ENCODE measurements at places on chromosomes 5 and 9. TPM values are rescaled to one million over a fixed set of nuclear protein-coding genes. Genes with fewer than 3 reads are reported as not detected.

Gene AQP3
- total RNA-seq, result 3.1 TPM

Gene CBY3
- not detected for total RNA-seq

Gene PTGES
- 0.56 TPM for total RNA-seq

Gene JAKMIP2
- total RNA-seq, result 7.1 TPM

Gene PITX1
- 2.3 TPM for total RNA-seq

Gene CDH12
- total RNA-seq, result 0.90 TPM

GRCh38 chr9:8815931-8816330 is 1016.4 kb upstream of the DMAC1 start:
- no peaks in the 10 kb centered on the region for H3K27me3 ChIP-seq
- no peak overlapping the region for H3K4me3 ChIP-seq
- DNase-seq, result no peak
- H3K4me1 ChIP-seq, result peaks cover 4% of the 10 kb centered on the region
- H3K27ac ChIP-seq, result peak overlapping the region; percentile 76
- H3K36me3 ChIP-seq, result no peaks in the 10 kb centered on the region

GRCh38 chr5:150448334-150448733 is 1.2 kb downstream of the RPS14 start:
- peaks cover 51% of the 10 kb centered on the region for H3K36me3 ChIP-seq
- no peak for DNase-seq
- peak overlapping the region; percentile 91 for H3K4me3 ChIP-seq

GRCh38 chr5:114319821-114320220 is 42.0 kb upstream of the KCNN2 start:
- no peaks in the 10 kb centered on the region for H3K27me3 ChIP-seq
- no peaks in the 10 kb centered on the region for H3K36me3 ChIP-seq
- H3K4me1 ChIP-seq, result peaks cover 15% of the 10 kb centered on the region
- DNase-seq, result no peak

- no peak within 1 kb of the TSS for H3K27ac ChIP-seq
- no peaks in the 10 kb centered on the region for H3K27me3 ChIP-seq
- H3K4me1 ChIP-seq, result no peaks in the 10 kb centered on the region
- H3K36me3 ChIP-seq, result no peaks in the 10 kb centered on the region
- no peak for DNase-seq
- peak within 1 kb of the TSS; percentile 53 for H3K4me3 ChIP-seq
Observed at GRCh38 chr9:131545003-131545785, at the start of gene PRRT1B. PRRT1B (plus strand) TSS chr9:131545523; CDS start chr9:131545616, 93 bp downstream.

DNA sequence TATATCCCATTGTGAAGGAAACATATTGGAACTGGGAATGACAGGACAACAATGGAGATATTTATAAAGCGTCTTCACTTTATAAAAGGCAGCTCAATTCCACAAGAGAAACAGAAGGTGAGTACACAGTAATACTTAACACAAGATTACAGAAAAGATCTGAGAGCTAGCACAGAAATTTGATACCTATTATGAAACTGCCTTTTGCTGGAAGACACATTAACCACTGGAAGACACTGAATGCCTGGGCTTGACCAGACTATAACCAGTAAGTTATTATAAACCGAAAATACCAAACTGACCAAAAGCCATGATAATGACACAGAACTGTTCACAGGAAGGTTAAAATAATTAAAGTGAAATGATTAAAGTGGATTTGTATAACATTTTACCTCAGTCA is 195.4 kb downstream of the NR2F1-AS1 start:
- no peaks in the 10 kb centered on the region for H3K36me3 ChIP-seq
- H3K27ac ChIP-seq, result no peak overlapping the region
- no peak for DNase-seq
- H3K4me3 ChIP-seq, result no peak overlapping the region

GRCh38 chr5:171506951-171507350 is 87.5 kb downstream of the FGF18 start:
- H3K4me1 ChIP-seq, result no peaks in the 10 kb centered on the region
- DNase-seq, result no peak
- no peak overlapping the region for H3K27ac ChIP-seq
- no peaks in the 10 kb centered on the region for H3K27me3 ChIP-seq

- H3K4me3 ChIP-seq, result peak overlapping the region; percentile 95
- H3K27ac ChIP-seq, result no peak overlapping the region
- H3K4me1 ChIP-seq, result no peaks in the 10 kb centered on the region
- no peaks in the 10 kb centered on the region for H3K36me3 ChIP-seq
- no peak for DNase-seq
Observed at GRCh38 chr9:5631026-5631425, 2.1 kb downstream of the RIC1 start.

GRCh38 chr5:140176031-140176387 is 1.0 kb downstream of the CYSTM1 start:
- peak overlapping the region; percentile 99 for H3K4me3 ChIP-seq
- DNase-seq, result no peak
- no peaks in the 10 kb centered on the region for H3K36me3 ChIP-seq
- peaks cover 3% of the 10 kb centered on the region for H3K4me1 ChIP-seq
- H3K27me3 ChIP-seq, result peaks cover 25% of the 10 kb centered on the region
- no peak overlapping the region for H3K27ac ChIP-seq

DNA sequence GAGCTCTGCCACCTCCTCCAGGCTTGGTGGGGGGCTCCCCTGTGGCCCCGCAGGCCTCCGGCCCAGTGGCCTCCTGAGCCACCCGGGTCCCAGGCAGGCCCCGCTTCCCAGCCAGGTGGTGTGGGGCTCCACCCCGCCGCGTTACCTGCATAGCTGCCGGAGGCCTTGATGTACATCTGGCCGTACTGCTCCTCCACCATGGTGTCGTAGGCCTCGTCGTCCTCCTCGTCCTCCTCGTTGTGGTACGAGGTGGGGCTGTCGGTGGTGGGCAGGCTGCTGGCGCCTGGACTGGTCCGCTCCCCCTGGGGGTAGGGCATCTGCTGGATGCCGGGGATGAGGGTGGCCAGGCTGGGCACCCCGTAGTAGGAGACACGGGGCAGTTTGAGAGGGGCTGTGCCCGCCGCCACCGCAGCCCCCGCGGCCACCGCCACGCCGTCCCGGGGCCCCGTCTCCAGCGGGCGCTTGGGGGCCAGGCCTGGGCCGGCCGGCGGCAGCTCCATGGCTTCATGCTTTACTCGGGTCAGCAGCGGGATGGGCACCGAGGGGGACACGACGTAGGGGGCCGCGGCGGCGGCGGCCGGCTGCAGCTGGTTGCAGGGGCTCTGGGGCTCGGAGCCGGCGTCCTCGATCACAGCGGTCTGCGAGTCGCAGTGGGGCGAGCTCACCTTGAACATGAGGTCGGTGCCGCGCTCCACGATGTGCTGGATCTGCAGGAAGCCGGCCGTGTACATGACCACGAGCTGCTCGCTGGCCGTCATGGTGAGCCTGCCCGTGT is 45.4 kb downstream of the NACC2 start:
- H3K27ac ChIP-seq, result no peak overlapping the region
- peak; percentile 45 for DNase-seq
- H3K4me3 ChIP-seq, result no peak overlapping the region
- peaks cover 25% of the 10 kb centered on the region for H3K27me3 ChIP-seq

DNA sequence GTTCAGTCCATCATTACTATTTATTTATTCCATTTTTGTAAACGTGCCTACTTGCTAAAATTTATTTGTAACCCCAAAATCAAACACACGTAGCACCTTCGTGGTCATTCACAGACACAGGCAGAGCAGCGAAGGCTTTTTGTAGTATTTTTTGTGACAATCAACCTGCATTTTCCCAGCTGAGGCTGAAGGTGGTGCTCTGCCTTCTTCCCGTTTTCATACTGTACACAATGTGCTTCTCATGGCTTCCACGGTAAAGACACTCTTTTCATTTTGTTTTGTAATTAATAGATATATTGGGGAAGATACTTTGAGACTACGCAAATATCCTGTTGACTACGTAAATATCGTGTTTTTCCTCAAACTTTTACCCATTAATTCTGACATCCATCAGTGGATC is 19.4 kb downstream of the DAP start:
- H3K4me3 ChIP-seq, result no peak overlapping the region
- H3K27me3 ChIP-seq, result no peaks in the 10 kb centered on the region
- peaks cover 3% of the 10 kb centered on the region for H3K4me1 ChIP-seq
- no peak for DNase-seq
- H3K27ac ChIP-seq, result no peak overlapping the region
